ENCODE measurements at places on chromosomes 2 and 18.

DNA sequence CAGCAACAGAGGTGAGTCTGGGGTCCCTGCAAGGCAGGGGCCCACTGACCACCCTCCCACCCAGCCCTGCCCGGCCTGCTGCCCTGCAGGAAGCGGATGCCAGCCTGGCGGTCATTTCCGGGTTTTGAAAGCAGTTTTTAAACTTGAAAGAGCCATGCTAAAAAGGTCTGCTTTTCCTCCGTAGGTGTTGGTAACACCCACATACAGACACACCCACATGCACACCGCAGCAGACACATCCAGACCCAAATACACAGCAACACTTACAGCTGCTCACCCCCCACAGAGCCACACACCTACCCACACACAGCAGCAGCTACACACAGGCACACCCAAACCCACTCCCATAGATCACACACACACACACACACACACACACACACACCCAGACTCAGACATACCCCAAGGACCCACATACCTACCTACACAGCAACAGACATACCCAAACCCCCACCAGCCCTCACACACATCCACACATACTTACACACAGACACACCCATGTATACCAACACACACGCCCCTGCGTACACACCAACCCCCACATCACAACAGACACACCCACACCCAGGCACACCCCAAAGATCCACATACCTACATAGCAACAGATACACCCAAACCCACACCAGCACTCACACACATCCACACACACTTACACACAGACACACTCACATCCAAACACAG is 7.6 kb downstream of the ZFP36L2 start:
- peak; percentile 44 for DNase-seq

- no peak for DNase-seq
Measured at GRCh38 chr2:67950919-67951318, 111.9 kb downstream of the C1D start.

DNA sequence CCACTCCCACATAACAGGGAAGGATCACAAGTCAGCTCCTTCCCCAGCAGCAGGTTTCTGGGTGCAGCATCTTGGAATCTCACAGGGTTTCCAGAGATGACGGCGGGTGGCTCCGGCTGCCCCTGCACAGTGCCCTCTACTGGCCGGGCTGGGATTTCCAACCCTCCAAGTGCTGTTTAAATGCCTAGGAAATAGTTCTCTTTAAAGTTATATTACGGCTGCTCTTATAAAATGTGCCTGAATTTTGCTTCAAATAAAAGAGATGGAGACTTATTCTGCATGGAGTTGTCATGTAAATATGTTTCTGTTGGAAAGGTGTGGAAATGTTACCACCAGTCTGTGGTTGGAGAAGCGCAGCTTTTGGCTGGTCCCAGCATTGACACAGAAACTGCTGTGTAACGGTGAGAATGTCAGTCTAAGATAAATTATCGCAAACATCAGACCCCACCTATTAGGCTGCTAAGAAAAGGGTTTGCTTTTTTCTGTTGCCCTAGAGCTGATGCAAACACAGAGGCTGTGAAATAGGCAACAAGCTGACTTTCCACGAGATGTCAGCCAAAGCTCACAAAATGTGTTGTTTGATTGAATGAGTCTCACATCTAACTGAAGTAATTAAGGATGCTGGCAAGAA is 3.3 kb upstream of the HJURP start:
- DNase-seq, result peak; percentile 60

GRCh38 chr2:12043131-12043530 is 296.7 kb downstream of the LPIN1 start:
- peak; percentile 32 for DNase-seq

DNA sequence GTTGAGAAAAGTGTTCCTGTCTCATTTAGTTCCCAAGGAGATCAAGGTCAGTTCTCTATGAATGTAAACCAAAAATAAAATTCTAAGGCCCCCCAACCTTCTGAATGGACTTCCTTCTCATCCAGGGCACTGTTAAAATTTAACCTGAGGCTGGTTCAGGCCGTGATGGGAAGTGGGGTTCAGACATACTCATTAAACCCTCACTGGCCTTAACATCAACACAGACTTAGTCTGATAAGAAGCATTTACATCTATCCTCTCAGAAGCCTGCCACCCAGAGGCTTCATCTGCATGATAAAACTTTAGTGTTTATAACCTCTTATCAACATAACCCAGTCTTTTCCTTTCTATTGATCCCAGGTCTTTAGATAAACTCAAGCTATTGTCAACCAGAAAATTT is 22.4 kb downstream of the ITSN2 start:
- no peak for DNase-seq

DNA sequence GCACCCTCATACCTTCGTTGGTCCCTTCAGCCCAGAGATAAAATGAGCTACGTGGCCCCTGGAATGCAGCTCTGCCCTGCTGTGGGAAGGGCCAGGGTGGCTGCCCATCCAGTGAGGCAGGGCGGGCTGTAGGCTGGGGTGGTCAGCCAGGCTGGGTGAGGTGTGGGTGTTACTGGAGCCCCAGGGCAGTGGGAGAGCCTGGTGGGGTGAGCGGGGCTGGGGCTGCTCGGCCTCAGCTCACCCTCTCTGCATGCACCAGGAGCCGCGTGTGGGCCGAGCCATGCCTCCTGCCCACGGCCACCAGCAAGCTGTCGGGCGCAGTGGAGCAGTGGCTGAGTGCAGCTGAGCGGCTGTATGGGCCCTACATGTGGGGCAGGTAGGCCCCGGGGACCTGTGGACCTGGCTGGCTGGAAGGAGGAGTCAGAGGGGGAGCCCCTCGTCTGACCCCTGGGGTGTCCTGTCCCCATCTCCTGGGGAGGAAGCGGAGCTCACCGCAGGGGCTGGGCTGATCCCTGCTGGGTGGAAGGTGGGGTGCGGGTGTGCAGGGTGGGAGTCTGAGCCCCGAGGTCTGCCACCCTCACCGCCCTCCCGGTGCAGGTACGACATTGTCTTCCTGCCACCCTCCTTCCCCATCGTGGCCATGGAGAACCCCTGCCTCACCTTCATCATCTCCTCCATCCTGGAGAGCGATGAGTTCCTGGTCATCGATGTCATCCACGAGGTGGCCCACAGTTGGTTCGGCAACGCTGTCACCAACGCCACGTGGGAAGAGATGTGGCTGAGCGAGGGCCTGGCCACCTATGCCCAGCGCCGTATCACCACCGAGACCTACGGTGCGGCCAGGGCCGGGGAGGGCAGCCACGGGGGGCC is 5.5 kb downstream of the RNPEPL1 start:
- no peak for DNase-seq

DNA sequence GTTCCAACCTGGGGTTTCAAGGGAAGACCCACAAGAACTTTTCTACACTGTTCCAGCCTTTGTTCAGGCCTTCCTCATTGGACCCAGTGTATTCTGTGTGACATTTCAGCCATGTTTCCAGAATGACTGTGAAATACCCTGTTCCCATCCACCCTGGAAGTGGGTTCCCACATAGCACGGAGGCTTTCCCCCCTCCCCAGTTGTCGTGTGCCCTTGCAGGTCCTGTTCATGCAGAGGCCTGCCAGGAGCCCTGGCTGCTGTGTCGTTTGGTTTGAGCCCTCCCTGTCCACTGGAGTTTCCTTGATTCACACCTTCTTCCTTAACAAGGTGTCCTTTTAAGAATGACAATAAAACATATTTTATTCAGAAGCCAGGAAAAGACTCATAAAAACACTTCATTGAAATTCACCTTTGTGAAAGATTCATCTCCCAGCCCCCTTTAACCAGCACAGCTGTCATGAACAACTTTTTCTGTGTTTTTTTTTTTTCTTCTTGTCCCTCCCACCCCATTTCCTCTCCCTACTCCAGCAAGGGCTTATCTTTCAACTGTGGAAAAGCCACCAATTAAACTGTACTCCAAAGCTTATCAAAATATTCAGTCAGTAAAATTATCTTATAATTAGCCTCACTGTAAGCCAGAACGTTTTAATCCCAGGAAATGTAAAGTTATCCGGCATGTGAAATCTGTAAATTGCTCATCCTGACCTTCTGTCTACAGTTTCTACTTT is 106.4 kb downstream of the ACOXL start:
- no peak for DNase-seq

GRCh38 chr18:6249170-6249569 is 165.5 kb downstream of the L3MBTL4 start:
- peak; percentile 54 for DNase-seq

DNA sequence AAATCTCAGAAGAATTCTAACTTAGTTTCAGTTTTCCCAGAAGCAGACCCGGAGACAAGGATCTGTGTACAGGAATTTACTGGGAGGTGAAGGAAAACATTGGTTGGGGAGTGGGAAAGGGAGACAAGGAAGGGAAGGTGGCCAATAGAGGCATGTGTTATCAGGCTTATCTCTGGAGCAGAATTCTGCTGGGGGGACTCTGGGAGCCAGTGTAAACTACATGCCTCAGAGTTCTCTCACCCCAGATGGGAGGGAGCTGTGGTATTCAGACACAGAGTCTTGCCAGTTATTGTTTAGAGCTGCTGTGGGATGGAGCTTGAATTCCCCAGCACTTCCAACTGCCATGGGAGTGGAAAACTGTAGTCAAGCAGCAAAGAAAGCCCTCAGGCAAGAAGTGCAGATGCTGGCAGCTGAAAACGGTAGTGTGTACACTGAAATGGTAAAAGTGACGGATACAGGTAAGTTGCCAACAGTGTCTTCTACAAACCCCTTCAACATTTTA is 19.0 kb downstream of the DNPEP start:
- no peak for DNase-seq

GRCh38 chr2:181378491-181378890 is 78.7 kb upstream of the ITGA4 start:
- no peak for DNase-seq

- DNase-seq, result peak; percentile 24
Measured at GRCh38 chr2:58606799-58607198, 365.7 kb upstream of the FANCL start.

DNA sequence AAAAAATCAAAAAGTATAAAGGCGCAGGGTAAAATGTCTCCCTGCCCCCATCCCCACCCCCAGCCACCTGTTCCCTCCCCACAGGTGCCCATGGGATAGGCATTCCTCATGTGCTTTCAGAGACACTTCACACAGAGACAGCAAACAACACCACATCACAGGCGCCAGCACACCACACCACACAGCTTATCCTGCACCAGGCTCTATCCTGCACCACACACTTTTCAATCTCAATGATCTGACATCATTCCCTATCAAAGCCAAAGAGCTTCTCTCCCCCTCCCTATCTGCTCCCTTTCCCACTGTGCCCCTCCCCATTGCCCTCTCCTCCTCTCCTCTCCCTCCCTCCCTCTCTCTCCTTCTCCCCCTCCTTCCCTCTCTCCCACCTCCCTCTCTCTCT is 15.5 kb downstream of the FAM178B start:
- DNase-seq, result no peak

DNA sequence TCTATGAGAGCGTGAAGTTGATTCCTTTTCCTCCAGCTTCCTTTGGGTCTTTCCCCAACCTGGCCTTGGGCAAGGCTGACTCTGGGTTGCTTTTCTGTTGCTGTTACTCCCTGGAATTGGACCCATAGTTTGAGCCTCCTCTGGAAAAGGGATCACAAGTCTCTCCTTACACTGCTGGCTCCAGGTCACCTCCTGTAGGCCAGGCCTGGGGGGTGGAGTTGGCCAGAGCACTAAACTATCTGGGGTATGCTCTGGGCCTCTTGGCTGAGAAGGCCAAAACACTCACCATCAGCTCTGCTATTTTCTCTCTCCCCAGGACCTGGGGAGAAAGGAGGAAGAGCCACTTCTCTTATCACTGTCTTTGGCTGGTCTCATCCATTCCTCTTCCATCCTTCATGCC is 56.5 kb upstream of the NCOA1 start:
- no peak for DNase-seq

DNA sequence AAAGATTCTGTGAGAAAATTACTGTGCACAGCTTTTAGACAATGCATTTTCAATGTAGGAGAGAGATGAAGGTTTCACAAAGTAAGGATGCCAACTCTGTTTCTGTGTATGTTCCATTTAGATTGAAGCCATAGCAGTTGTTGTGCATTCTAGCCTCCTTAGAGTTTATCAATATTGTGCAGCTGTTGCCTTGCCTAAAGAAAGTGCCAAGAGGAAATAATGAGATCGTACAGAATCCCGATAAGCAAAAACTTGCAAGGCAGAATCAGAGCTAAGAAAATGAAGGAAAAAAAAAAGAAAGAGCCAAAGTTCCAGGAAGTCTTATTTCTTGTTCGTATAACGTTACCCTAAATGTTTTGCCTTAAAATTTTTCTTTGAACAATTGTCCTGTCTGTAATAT is 965.0 kb downstream of the DCDC2C start:
- no peak for DNase-seq

- DNase-seq, result no peak
Measured at GRCh38 chr18:76142611-76143010, 352.4 kb downstream of the ZNF516 start.

DNA sequence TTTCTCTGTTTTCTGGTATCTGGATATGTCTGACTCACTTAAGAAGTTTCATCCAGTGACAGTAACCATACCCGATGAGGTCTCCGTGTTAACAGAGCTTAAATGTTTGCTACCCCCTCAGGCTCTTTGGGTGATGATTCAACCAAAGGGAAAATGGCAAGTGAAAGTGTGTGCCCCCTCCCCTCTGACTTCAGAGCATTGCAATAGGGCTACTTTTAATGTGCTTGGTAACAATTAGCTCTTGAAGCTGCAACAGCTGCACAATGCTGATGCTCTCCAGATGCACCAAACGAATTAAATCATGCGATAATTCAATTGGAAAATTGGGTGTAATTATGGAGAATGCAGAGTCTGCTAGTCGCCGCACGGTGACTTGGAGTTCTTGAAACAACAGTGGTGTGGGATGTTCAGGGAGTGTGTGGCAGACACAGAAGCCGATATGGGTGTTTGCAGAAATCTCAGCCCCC is 270.7 kb downstream of the ALK start:
- DNase-seq, result no peak

DNA sequence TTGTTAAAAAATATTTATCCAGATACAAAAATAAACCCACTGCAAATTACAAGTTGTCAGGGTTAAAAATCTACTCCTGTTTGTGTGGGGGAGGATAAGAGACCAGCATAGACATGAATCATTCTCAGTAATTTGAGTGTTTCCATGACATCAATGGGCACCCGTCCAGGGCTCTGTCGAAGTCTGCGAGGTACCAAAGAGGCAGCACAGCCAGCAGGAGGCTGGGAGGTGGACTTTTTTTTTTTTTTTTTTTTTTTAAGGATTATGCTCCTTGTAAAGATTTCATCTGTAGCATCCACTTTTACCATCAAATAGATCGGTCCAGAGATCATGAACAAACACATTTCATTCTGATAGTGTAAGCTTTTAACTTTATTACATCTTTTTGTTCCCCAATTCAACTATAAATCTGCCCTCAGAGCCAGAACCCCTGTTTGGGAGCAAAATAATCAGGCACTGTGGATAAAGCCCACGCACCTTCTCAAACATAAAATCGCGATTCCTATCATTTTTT is 182.0 kb downstream of the TCF4 start:
- DNase-seq, result peak; percentile 13

GRCh38 chr2:107430006-107430405 is 396.7 kb upstream of the RGPD4 start:
- no peak for DNase-seq

DNA sequence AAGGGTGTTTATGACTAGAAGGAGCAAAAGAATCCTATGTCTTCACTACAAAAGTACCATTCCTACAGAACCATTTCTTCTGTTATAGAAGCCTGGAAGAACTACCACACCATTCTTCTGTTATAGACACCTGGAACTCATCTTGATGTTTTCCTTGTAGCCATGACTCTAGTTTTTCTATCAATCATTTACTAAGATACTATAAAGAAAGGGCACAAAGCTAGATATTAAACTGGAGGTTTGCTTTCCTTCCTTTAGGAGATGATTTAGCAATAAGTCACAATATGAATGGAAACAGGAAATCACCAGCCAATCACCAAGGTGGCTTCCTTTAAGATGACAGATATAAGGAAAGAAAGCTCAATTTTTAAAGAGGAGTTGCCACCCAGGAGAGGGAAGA is 100.3 kb upstream of the NEUROD1 start:
- DNase-seq, result no peak

- no peak for DNase-seq
Measured at GRCh38 chr2:45005261-45006002, 3.8 kb downstream of the SIX2 start.
